ENCODE measurements at places on chromosomes 2 and 18. TPM values are rescaled to one million over a fixed set of nuclear protein-coding genes. Genes with fewer than 3 reads are reported as not detected.

DNA sequence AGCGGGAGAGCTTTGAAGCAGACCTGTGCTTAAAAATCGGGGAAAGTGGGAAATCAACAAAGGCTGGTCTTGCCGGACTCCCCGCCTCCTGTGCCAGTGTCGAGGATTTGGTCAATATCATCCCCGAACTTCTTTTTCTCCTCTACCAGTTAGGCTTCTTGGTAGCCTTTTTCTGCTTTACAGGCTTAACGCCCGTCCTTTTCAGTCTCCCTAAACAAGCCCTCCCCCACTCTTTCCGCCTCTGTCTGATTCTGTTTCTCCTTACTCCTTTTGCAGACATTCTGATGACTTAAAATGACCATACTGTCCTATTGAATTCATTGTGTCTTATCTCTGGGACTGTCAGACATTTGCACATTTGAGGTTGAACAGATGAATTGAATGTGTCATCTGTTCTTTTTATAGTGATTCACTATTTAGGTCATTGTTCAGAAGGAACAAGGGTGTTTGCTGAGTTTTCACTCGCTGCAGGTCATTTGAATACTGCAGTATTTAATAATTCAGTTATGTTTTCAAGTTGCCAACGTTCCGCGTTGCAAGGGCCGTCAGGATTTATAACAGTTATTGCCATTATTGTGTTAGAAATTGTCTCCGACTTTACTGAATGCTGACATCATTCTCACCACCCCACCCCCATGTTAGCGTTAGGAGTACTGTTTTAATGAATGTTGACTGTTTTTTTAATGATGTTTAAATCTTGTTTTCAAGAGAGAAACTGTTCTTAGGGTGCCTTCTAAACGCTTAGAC is 1.1 kb downstream of the ITGAV start:
- H3K4me3 ChIP-seq, result peak overlapping the region; percentile 83
- peaks cover 3% of the 10 kb centered on the region for H3K27me3 ChIP-seq
- peak overlapping the region; percentile 83 for H3K27ac ChIP-seq

Gene ZNF236
- total RNA-seq, result 23.9 TPM

Gene TMEM127
- 32.9 TPM for total RNA-seq

Gene TNFRSF11A
- total RNA-seq, result 8.6 TPM

Gene CKAP2L
- 78.1 TPM for total RNA-seq

Data from activated CD4-positive, alpha-beta T cell treated with anti-CD3 and anti-CD28 coated beads, Interleukin-2, amount 10 ng/mL, durations not matched to agents 7 days and 5 days (primary cell).